ENCODE measurements at places on chromosomes 3 and 15.

DNA sequence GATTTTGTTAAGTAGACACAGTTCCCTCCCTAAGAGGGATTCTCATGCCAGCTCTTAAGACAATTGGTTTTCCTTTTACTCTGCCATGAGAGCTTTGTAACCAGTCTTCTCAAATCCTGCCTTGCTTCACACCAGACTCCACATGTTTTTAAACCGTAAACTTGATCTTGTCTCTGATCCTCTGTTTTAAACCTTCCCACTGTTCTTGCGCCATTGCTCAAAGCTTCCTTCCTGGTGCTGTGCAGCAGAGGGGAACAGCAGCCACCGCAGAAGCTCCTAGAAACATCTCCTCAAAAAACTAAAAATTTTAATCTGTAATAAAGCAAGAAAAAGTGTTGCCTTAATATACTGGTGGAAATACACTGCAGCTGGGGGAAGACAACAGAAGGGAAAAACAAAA, 154.5 kb upstream of the SATB1 start:
- DNase-seq, result no peak

GRCh38 chr15:51754267-51754666, 2.9 kb downstream of the TMOD2 start:
- DNase-seq, result no peak

DNA sequence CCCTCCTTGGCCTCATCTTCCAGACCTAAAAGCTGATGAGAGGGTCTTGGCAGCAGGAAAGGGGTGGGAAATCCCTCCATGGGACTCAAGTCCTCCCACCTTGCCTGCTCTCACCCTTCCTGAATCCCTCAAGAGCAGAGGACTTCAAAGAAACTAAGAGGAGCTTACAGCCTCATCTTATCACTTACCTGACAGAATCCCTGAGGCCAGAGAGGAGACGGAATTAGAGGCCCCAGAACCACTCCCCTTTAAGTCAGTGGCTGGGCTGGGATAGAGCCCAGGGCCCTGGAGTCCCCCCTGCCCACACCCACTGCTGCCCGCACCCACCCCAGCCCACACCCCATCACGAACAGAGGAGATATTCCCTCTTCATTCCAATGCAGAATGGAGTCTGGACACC, 15.2 kb downstream of the LOXL1 start:
- no peak for DNase-seq

GRCh38 chr3:41893977-41894376, 67.9 kb downstream of the ULK4 start:
- no peak for DNase-seq

DNA sequence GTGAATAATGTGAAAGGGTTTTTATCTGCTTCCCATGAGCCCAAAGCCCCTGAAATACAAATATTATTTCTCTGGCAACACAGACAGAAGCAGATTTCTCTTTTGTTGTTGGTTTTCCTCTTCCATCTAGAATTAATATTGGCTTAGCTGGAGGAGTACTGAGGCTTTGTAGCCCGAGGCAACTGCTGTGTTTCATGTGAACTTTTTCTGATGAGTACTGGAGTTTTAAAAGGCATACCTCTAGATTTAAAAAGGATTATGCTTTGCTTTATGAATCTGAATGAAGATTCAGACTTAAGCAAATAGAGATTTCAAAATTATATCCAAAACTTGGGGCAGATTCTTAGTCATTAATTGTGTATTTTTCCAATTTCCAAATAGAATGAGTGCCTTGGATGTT, 50.9 kb downstream of the IQCH start:
- no peak for DNase-seq

GRCh38 chr3:129605203-129605921, 1.1 kb downstream of the PLXND1 start:
- DNase-seq, result peak; percentile 82

DNA sequence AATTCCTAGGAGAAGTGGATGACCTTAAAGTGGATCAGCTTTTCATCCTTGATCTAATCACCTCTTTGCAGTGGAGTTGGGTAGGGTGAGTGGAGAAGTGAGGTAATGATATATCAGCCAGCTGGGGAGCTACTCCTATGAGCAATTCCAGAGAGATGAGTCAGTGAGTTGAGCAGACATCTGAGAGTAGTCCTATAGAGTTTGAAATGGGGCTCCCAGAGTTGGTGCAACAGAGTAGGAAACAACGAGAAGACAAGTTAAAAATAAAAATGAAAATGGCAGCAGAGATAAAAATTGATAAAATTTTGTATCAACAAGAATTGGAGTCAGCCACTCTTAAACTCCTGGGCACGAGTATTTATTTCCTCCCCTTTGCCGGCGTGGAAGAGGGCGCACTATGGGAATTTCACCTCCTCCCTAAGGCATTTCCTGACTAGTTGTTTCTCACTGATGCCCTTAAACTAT, 150.8 kb upstream of the DPH6 start:
- no peak for DNase-seq

- no peak for DNase-seq
These were observed 894 bp upstream of the ANKRD63 start for GRCh38 chr15:40283615-40284300.

DNA sequence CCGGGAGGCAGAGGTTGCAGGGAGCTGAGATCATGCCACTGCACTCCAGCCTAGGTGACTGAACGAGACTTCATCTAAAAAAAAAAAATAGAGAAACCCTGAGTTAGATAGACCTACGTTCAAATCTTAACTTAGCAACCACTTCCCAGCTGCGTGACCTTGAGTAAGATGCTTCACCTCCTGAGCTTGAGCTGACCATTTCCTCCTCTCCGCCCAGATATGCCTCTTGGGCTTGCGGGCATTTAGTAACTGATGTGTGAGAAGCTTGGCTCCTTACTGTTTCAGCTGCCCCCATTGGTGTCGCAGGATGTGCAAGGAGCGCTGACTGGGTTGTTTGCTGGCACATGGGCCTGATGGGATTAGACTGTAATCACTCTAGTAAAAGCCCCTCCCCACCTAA, 26.9 kb upstream of the ATG7 start:
- DNase-seq, result no peak

DNA sequence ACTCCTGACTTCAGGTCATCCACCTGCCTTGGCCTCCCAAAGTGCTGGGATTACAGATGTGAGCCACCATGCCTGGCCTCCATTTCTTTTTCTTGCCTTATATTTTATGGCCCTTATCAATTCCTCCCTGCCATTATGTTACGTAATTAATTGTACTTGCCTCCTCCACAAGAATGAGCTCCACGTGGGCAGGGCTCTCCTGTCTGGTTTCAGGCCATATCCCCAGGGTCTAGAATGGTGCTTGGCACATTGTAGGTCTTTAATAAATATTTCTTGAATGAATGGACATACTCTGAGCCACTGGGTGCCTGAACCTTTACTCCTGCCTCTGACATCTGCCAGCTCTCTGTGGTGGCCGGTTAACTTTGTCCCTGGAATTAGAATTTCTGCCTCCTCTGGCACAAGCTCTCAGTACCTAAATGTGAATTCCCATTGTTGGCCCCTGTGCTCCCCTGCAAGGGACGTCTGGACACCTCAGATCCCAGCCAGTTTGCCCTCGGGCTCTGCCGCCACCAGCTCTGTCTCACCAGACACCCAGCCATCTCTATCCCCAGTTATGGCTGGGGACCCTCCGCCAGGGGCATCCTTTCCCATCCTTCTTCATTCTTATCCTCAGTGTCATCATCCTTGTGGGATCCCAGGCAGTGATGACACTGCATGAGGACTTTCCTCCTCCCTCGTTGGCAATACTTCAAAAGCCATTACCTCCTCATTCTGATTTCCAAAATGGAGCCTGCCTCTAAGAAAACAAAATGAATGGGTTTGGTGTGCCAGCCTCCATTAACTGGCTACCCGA, 165.6 kb upstream of the SMAD3 start:
- DNase-seq, result no peak

DNA sequence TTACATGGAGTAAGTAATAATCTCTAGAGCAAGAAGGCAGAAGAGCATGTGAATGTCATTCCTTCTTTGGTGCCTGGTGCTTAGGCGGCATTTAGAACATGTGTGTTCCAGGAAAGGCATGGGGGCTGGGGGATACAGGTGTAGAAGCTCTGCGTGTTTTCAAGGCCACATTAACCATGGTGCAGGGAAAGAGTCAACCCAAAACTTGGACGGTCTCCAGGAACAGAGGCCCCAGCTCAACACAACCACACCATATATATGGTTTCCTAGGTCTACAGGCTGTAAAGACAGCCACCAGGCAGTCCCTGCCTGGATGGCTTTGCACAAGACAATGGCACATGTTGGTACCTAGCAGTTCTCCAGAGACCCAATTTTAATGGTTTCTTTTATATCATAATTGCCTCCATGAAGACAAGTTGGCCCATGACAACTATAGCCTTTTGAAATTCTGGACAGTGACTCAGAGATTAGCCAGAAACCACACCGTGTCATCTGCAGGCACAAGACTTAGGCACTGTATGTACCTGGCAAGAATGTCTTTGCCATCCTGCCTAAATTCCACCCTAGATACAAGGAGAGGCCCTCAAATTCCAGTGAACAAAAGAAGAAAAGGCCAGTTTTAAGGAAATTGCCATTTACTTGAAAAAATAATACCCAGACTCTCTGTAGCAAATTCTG, 25.0 kb upstream of the DGKG start:
- no peak for DNase-seq

DNA sequence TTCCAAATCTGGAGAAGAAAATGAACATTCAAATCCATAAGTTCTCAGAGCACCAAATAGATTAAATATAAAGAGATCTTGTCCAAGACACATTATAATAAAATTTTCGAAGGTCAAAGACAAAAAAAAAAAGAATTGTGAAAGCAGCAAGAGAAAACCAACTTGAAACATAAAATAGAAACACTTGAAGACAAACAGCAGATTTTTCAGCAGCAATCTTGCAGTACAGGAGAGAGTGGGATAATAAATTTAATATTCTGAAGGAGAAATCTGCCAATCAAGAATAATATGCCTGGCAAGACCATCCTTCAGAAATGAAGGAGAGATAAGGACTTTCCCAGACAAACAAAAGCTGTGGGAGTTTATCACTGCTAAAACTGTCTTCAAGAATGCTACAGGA, 150.5 kb upstream of the COL8A1 start:
- no peak for DNase-seq

- DNase-seq, result no peak
These were observed at the start of gene PRSS50 for GRCh38 chr3:46717447-46718231. Gene PRSS50 (minus strand): TSS chr3:46717869. CDS start chr3:46717824, 45 bp downstream.

DNA sequence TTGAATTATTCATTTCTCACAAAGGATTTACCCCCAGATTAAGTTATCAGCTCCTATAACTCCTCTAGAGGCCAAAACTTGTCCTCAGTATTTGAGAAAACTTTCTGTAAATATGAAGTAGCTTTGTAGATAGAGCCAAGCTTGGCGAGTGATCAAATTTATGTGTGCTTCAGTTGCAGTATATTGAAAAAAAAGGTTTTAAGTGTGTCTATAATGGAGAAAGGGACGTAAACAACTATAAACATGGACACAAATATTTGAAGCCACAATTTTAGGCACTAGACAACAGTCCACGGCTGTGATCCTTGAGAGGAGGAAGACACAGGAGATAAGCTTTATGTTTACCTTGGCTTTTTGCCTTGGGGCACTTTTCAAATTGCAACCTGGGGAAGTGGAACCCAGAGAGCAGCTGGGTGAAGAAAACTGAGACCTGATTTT, 118.7 kb downstream of the THRB start:
- DNase-seq, result no peak

DNA sequence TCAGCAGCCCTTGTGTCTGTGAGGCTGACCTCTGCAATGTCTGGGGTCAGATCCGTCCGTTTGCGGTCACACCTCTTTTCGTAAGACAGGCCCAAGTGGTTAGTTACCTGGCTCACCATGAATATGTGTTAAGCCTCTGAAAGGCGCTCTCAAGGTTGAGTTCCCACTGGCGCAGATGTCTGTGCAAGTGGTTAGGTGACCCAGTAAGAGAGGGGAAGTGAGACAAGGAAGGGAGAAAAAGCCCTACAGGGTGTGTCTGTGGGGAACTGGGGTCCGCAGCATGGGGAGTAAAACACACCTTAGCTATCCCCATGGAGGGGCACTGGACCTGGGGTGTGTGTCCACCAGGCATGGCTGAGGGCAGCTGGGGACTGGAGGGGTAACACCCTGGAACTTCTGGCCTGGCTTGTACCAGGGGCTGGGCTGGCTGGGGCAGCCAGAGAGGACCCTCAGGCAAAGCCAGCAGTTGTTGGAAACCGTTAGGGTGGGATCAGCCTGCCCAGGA, 391.6 kb upstream of the PROK2 start:
- no peak for DNase-seq

DNA sequence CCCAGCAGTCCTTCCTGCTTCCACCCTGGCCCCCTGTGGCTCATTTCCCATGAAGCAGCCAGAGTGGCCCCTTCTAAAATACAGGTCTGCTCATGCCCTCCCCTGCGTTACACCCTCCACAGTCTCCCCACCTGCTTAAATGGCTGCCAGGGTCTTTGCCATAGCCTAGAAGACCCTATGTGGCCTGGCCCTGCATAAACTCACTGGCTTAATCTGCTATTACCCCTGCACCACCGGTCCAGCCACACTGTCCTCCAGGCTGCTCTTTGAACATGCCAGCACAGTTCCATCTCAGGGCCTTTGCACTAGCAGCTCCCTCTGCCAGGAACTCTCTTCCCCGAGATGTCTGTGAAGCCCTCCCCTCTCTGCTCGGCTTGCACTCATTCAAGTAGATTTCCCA, 166.8 kb downstream of the NTRK3 start:
- DNase-seq, result no peak

- DNase-seq, result no peak
These were observed 82.9 kb downstream of the RAP2B start for GRCh38 chr3:153244961-153245360.

DNA sequence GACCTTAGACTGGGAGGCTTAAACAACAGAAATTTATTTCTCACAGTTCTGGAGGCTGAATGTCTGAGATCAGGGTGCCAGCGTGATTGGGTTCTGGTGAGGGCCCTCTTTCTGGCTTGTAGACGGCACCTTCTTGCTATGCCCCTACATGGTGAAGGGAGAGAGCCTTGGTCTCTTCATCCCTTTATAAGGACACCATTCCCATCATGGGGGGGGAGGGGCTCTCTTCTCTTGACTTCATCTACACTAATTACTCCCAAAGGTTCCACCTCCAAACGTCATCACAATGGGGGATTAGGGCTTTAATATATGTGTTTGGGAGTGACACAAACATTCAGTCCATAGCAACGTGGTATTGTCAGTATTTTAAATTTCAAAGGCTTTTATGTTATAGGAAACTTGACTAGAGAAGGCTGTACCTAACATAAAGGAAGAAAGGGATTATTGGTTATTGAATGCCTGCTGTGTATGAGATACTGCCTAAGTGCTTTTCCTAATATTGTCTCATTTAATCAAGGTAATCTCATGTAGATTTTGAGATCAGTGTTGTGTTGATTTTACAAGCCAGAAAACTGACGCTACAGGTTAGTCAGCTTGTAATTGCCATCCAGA, 20.9 kb downstream of the SYN2 start:
- DNase-seq, result no peak
